ENCODE measurements at places on chromosomes 7 and 10.

DNA sequence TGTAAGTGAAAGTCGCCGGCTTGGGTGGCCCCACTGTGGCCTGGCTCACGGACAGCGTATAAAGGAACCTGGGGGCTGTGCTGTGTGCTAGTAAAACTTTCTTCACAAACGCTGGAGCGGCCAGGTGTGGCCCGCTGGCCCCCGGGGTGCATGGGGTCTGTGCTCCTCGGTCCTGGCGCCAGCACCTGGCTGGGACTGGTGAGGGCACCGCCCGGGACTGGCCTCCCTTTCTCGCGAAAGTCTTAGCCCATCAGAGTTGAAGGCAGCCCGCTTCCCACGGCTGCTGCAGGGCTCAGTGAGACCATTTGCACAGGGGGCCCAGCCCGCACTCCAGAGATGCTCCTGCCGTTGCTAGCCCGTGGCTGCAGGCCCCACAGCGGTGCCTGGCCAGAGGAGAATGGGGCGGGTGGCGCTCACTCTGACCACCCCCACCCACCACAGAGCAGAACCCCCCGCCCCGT, 5.8 kb downstream of the PWWP2B start:
- DNase-seq: no peak

DNA sequence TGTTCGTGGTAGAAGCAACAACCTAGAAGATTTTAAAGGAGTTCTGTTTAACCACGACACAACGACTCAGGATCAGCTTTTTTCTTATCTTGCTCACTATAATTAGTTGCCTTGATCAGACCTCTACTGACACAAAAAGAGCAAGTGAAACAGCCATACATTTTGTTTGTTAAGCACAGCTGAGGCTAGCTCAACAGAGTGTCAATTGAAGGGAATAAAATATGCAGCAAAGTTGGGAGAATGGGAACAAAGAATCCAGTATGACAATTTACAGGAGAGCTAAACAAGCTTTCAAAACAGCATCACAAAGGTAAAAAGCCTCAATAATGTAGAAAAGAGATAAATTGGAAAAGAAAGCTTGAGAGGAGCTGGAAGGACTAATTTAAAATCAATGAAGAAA, 40.5 kb upstream of the HERPUD2 start:
- DNase-seq: no peak

GRCh38 chr7:42550706-42551470, 313.9 kb upstream of the GLI3 start:
- DNase-seq: no peak

- DNase-seq: no peak
Measured at GRCh38 chr7:152937282-152937681, 177.7 kb downstream of the ACTR3B start.

GRCh38 chr10:63977329-63977923, 456.2 kb downstream of the REEP3 start:
- peak; percentile 30 for DNase-seq

- no peak for DNase-seq
Measured at GRCh38 chr10:13390604-13391522, 42.8 kb upstream of the SEPHS1 start.

DNA sequence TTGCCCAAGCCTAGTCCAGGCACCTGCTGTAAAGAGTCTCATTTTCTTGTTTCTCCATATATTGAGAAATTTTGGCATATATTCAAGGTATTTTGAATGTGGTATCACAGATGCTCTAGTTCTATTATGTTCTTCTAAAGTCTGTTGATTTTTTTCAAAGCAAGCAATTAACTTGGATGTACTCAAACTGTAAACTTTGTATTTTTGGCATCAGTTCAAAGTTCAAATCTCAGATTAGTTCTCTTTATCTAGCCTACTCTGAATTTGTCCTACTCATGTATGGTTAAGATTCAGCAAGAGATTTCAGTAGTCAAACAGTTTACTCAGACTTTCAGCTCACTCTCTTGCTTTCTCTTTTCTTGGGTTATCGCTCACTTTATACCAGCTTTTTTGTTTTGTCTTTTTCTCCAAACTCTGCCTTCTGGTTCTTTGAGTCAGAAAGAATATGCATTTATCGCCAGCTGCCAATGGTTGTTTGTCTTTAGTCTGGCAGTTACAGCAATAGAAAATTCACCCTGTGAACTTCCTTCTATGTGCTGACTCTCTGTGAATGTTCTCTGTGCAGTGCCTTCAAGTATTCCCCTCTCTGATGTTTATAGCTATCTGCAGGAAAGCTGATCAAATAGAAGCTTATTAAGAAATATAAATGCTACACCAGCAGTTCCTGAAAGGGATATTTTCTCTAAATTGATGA, 56.0 kb downstream of the ANKRD7 start:
- DNase-seq: no peak

GRCh38 chr7:151005566-151005965, 14.7 kb downstream of the NOS3 start:
- no peak for DNase-seq

DNA sequence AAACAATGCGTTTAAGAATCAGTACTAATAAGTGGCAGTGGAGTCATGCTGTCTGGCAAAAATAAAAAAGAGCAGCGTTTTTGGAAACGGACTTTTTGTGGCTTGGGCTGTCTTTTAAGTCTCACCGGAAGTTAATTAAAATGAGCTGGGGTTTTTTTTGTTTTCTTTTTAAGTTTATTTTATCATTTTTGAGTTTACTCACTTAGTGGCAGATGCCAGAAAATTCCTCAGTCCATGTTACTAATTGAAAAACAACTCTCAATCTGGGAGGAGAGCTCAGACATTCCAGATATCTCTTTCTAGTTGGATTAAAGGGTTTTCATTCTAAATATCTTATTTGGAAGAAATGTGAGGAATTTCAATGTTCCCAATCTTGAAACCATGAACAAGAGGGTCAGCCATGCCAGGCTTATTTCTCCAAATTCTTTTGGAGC, 133.8 kb upstream of the AGR3 start:
- no peak for DNase-seq

DNA sequence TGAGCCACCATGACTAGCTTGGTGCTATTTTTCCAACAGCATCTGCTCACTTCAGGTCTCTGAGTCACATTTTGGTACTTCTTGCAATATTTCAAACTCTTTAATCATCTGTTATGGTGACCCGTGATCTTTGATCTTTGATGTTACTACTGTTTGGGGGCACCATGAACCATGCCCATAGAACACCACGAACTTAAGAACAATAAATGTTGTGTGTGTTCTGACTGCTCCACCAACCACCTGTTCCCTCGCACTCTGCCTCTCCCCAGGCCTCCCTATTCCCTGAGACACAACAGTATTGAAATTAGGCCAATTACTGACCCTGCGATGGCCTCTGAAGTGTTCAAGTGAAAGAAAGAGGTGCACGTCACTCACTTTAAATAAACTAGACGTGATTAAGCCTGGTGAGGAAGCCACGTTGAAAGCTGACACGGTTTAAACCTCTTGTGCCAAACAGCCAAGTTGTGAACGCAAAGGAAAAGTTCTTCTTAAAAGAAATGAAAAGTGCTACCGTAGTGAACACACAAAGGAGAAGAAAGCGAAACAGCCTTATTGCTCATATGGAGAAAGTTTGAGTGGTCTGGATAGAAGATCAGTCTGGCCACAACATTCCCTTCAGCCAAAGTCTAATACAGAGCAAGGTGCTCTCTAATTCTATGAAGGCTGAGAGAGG, 27.2 kb upstream of the ATP6V0A4 start:
- no peak for DNase-seq

DNA sequence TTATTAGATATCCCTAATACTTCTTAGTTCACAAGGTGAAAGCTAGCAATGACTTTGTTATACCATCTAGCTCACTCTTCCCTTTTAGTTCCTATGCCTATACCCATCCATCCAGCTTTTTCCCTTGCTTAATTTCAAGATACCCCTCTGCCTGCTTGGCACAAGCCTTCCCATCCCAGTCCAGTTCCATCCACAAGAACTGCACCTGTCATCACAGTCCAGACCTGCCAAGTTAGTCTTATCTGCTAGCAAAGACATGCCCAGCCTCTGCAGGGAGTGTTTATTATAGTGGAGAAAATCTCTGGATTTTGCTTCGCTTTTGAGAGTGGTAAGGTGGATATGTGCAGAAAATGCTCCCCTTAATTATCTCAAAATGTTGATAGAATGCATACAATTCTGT, 158.2 kb downstream of the ST7 start:
- DNase-seq: no peak

GRCh38 chr7:105210721-105211205, 178.0 kb downstream of the SRPK2 start:
- DNase-seq: no peak

- no peak for DNase-seq
Measured at GRCh38 chr7:73628504-73628903, 4.2 kb upstream of the MLXIPL start.

DNA sequence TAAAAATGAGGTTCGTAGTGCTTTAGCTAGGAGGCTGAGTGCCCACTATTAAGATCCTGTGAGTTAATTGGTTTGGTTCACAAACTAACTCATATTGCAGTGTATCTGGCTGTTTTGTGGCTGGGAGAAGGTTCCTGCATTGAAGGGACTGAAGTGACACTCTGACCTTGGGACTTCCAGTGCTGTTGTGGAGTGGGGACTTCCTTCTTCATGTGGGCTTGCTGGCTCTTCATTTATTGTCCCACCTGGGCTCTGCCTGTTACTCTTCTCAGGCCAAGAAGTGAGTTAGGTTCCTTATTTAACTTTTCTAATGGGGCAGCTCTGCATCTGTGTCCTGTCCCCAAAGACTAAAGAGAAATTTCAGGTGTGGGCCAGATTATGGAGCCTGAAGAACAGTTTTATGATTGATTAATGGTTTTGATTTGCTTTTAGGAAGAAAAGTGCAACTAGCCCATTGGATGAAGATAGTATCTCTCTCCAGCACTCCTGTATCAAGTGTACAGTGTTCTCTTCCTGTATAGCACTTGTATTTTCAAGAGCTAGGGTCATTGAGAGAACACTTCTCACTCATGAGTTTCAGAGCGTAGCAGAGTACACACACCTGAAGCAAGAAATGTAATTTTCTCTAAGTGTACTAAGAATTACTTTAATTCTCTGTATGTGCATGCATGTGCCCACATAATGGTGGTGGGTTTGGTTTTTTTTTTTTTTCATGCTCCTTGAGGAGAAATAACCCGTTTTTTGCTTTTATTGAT, 54.8 kb downstream of the AUTS2 start:
- DNase-seq: no peak

DNA sequence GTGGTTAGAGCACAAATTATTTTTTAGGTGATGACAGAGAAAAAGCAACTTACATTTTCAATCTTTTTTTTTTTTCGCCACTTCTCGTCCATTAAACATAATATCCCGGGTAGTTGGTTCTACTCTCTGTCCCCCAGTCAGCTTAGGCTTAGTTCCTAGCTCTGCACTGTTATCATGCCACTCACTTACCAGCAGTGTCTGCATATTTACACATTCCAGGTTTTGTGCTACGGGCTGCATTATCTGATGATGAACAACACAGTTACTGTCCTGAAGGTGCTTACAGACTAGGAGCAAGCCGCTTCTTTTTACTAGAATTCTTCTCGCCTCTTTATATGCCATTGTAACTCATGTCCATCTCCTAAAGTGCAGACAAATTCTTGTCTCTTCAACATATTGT, 121.8 kb upstream of the NPVF start:
- no peak for DNase-seq

GRCh38 chr10:104613406-104613805, 27.7 kb upstream of the SORCS3 start:
- DNase-seq: no peak

GRCh38 chr7:129285111-129285510, 60.3 kb downstream of the AHCYL2 start:
- no peak for DNase-seq
